ENCODE measurements at places on chromosomes 5 and 9.

DNA sequence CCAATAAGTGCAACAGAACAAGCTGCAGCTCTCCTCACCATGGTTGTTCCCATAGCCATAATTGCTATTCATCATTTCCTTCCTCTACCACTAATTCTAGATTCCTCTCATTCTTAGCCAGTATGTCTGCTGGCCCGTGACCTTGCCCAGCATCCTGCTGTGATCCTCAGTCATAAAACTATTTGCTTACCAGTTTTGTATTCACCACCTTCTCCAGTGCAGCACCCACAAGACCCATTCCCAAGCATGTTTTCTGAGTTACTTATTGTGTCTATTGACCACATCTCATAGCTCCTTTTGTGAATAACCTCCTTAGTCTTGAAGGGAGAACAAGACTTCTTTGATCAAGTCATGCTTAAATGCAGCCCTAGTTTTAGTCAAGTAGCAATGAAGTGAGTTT lies 488.0 kb upstream of the CTNND2 start:
- no peaks in the 10 kb centered on the region for H3K36me3 ChIP-seq
- no peaks in the 10 kb centered on the region for H3K27me3 ChIP-seq
- H3K4me1 ChIP-seq: no peaks in the 10 kb centered on the region

- no peak overlapping the region for H3K4me3 ChIP-seq
- DNase-seq: no peak
- H3K4me1 ChIP-seq: no peaks in the 10 kb centered on the region
- no peak overlapping the region for H3K27ac ChIP-seq
- H3K36me3 ChIP-seq: no peaks in the 10 kb centered on the region
Observed at GRCh38 chr5:180436275-180436674, 57.9 kb upstream of the CNOT6 start.

- H3K36me3 ChIP-seq: no peaks in the 10 kb centered on the region
- no peak for DNase-seq
- peaks cover 3% of the 10 kb centered on the region for H3K4me1 ChIP-seq
- no peaks in the 10 kb centered on the region for H3K27me3 ChIP-seq
- H3K27ac ChIP-seq: no peak overlapping the region
- H3K4me3 ChIP-seq: no peak overlapping the region
Observed at GRCh38 chr9:89139455-89139854, 39.2 kb downstream of the SHC3 start.

GRCh38 chr9:135480071-135480939 lies 723 bp downstream of the PPP1R26 start:
- H3K4me1 ChIP-seq: peaks cover 6% of the 10 kb centered on the region
- peak; percentile 58 for DNase-seq
- no peaks in the 10 kb centered on the region for H3K27me3 ChIP-seq
- H3K4me3 ChIP-seq: peak overlapping the region; percentile 60
- no peaks in the 10 kb centered on the region for H3K36me3 ChIP-seq
- H3K27ac ChIP-seq: peak overlapping the region; percentile 31

GRCh38 chr5:122788996-122789395 lies 14.1 kb downstream of the SNX2 start:
- no peaks in the 10 kb centered on the region for H3K4me1 ChIP-seq
- H3K36me3 ChIP-seq: no peaks in the 10 kb centered on the region
- DNase-seq: no peak
- no peak overlapping the region for H3K27ac ChIP-seq
- no peak overlapping the region for H3K4me3 ChIP-seq

Data from testis (tissue), 5 donors.